ENCODE measurements at places on chromosomes 3 and 15.

DNA sequence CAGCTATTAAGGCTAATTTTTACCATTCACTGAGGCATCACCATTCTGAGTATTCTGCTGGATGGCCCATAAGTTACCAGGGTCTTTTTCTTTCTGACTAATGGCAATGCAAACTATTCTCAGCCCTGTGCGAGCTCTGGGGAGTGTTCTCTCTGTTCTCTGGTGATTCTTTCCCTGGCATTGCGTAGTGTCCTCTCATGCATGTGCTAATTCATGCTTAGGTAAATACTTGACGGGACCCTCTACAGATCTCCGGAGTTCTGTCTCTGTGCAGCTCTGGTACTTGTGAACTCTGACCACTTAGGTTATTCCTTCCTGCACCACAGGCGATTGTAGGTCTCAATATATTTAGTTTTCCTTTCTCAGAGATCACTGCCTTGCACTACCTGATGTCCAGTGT, 34.8 kb downstream of the UBE2E1 start:
- DNase-seq = no peak

GRCh38 chr3:179278151-179278550, 27.2 kb upstream of the KCNMB3 start:
- DNase-seq = no peak

GRCh38 chr3:128424508-128425069, 42.1 kb downstream of the DNAJB8 start:
- no peak for DNase-seq

- DNase-seq = no peak
Observed at GRCh38 chr3:43707998-43708397, 17.3 kb downstream of the ABHD5 start.

GRCh38 chr3:40187945-40188344, 121.6 kb upstream of the EIF1B start:
- no peak for DNase-seq

DNA sequence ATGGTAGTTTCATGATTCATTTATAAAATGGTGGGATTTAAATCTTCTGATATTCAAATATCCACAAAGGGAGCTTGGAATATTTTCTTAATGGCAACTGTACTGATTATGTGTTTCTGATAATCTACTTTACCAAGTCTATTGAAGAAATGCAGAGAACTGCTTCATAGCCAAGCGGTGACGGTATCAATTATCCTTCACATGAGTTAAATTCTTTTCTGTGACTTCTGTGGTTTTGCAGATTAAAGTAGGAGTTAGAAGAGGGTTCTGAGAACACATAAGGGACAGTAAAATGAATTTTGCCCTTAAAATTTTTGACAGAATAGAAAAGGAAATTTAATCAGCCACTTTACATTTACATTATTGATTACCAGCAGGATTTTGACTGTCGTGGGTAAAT, 563.2 kb downstream of the GBE1 start:
- no peak for DNase-seq

Measured in Ammon's horn (tissue), 1 donor.